Activated T-helper 1 cell treated with anti-CD3 and anti-CD28 coated beads, Interleukin-2, amount 50 U/mL, for 16 hours (primary cell): ENCODE measurements at places on chromosomes 7 and 10.

DNA sequence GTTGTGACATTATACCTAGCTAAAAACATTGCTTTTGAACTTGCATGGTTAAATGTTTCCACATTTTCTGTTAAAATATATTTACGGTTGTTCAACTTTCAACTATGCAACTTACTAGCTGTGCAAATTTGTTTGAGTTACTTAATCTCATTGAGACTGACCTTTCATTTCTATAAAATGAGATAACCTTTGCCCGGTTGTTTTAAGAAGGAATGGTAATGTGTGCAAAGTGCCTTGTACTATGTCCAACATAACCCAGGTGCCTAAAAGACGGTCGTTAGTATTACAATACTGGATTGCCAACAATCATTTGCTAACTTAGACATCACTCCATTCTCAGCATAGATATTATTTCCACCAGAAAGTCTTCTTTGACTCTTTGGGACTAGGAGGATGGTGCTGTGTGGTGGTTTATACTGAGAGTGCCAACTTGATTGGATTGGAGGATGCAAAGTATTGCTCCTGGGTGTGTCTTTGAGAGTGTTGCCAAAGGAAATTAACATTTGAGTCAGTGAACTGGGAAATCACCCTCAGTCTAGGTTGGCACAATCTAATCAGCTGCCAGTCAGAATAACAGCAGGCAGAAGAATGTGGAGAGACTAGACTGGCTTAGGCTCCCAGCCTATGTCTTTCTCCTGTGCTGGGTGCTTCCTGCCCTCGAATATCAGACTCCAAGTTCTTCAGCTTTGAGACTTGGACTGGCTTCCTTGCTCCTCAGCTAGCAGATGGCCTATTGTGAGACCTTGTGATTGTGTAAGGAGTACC lies 85.2 kb upstream of the PDSS1 start:
- DNase-seq = no peak

DNA sequence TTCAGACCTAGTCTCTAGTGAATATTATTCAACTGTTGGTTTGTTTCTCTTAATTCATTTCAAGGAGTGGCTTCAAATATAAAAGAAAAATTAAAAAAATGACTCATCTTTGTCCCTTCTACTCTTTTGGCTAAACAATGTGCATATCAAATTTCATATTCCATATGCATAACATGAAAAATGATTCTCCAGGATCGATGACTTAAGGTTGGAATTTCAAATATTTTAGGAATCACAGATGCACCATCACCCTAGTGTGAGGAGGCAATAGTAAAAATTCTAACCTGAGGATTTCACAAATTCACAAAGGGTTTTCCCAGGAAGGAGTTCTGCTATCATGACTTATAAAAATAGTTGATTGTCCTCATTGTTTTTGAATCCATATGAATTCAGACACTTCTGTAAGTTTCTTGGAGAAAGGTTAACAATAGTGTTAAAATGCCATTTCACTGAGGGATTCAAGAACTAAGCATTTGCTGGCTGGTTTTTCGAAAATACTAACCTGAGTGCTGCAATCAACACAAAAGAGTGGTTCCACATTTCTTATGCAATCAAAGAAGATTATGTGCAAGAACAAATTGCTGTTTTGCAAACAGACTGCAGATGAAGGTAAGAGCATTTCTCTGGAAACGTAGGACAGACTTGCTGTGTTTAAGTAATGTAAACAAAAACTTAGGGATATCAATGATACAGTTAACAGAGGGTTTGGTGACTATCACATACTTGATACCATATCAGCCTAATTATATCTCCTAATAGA lies 547.5 kb upstream of the LRRTM3 start:
- no peak for DNase-seq

DNA sequence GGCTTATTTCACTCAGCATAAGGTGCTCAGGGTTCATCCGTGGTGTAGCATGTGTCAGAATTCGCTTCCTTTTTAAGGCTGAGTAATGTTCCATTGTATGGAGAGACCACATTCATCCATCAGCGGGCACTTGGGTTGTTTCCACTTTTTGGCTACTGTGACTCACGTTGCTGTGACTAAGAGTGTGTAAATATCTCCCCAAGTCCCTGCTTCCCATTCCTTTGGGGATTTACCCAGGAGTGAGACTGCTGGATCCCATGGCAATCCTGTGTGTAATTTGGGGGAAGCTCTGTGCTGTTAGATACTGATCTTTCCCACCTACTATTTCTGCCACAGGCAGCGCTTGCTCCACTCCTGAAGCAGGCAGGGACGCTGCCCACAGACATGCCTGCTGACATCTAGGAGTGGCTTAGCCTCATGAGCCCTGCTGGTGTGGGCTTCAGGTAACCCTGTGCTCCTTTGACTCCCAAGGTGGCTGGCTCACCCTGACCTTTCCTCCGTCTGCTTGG lies 346.0 kb downstream of the FRMD4A start:
- DNase-seq = no peak

GRCh38 chr7:103929901-103930311 lies 59.6 kb downstream of the RELN start:
- no peak for DNase-seq

DNA sequence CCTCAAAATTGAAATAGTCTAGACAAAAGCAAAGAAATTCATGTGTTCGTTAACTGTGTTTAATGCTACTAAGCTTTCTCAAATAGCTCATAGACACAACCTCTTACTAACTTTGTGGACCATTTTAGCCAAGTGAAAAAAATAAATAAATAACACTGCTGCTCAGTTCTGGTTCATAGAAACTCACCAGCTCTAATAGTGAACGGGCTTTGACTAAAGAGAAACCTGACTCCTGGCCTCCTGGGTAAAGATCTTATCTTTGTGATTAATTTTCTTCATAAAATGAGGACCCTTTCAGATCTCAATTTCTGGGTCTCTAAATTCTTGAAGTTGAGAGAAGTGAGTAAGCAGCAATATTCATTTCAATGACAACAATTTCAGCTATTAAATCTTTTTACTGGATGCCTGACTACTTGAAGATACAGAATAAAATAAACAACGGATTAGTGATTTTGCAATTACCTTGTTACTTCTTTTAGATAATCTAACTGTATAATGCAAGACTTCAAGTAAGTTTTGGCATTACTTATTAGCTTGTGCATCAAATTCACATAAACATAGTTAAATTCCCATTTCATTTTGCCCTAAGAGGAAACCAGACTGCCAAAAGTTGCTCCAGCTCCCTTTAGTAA lies 3.1 kb downstream of the CADPS2 start:
- DNase-seq = no peak

- DNase-seq = no peak
Observed at GRCh38 chr10:60044971-60045370, 138.6 kb upstream of the CCDC6 start.

- DNase-seq = no peak
Observed at GRCh38 chr10:44860811-44861736, 50.1 kb upstream of the TMEM72 start.

- no peak for DNase-seq
Observed at GRCh38 chr7:67045496-67045995, 48.9 kb downstream of the TYW1 start.

- DNase-seq = no peak
Observed at GRCh38 chr7:148754912-148755311, 56.2 kb downstream of the CUL1 start.

DNA sequence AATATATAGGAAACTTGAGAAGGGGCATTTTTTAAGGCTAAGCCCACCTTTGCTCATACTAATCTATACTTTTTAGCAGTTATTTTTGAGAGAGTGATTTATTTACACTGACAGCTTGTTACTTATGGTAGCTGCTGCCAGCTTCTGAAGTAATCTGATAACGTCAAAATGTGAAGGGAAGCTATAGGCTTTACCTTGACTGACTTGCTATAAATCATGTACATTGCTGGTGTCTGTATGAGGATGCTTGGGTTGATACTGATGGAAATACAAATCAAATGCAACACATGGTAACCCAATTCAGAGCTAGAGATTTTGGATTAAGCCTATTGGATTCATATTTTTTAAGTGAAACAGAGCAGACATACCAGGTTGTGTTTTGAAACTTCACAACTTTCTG lies 299.4 kb downstream of the LRMDA start:
- no peak for DNase-seq

- no peak for DNase-seq
Observed at GRCh38 chr10:96724621-96725020, 4.3 kb upstream of the PIK3AP1 start.

DNA sequence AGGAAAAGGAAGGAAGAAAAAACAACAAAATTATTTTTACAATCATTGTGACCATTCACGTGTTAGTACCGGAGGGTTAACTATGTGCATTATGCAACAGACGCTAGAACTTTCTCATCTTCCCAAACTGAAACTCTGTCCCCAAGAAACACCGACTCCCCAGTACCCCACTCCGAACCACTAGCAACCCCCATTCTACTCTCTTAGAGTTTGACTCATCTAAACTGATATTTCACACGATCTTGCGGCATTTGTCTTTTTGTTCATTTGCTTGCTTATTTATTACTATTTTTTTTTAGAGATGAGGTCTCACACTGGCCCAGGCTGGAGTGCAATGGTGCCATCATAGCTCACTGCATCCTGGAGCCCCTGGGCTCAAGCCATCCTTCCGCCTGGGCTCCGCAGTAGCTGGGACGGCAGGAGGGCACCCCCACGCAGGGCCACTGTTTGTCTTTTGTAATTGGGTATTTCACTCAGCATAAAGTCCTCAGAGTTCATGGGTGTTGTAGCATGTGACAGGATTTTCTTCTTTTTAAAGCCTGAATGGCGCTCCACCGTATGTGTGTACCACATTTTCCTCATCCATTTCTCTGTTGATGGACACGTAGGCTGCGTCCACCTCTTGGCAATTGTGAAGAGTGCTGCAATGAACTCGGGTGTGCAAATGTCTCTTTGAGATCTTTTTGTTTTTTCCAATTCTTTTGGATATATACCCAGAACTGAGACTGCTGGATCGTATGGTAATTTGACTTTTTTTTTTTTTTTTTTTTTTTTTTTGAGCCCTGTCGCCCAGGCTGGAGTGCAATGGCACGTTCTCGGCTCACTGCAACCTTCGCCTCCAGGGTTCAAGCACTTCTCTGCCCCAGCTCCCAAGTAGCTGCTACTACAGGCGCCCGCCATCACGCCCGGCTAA lies 9.5 kb downstream of the MNX1 start:
- DNase-seq = no peak

GRCh38 chr10:46559231-46559671 lies 2.8 kb upstream of the GPRIN2 start:
- DNase-seq = no peak

DNA sequence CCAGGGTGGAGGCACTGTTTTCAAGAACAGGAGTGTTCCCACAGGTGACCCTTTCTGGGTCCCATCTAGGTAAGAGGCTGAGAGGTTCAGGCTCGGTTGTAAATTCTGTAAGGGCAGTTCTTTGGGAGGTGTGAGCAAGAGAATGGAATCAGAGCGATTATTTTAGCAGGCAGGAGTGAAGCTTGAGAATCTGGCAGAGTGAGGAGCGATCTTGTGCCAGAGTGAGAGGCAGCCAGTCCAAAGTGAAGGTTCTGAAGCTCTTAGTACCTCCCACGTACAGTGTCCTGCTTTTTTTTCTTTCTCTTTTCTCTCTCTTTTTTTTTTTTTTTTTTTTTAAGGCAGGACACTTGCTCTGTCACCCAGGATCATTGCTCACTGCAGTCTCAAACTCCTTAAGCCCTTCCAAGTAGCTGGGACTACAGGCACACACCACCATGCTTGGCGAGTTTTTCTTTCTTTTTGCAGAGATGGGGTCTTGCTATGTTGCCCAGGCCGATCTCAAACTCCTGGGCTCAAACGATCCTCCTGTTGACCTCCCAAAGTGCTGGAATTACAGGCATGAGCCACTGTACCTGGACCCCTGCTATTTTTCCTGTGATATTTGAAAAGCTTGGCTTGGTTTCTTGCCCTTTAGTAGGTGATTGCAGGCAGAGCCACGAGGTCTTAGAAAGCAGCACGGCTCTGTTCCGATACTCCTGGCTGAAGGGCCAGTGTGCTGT lies 10.9 kb downstream of the POR start:
- DNase-seq = no peak

DNA sequence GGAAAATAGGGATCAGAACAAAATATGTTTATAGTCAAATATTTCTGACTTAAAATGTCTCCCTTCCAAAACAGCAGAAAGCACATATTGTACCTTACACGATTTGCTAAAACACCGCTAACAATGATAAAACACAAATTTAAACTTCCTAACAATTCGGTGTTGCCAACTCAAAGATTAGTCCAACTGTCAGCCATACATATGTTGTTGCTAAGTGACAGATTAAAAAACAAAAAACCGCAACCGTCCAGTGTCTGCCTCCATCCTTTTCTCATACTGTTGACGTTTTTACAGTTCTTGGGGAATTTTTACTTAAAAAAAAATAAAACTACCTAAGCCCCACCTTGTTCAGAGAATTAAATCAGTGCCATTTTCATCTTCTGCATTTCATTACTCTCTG lies 118.0 kb downstream of the RAB11FIP2 start:
- DNase-seq = no peak

GRCh38 chr10:77844713-77845445 lies 81.7 kb downstream of the DLG5 start:
- no peak for DNase-seq

GRCh38 chr10:110101464-110102144 lies 93.8 kb downstream of the ADD3 start:
- DNase-seq = no peak

GRCh38 chr7:32142649-32143048 lies 72.4 kb upstream of the PDE1C start:
- DNase-seq = no peak

- DNase-seq = no peak
Observed at GRCh38 chr7:118305671-118306070, 81.2 kb downstream of the ANKRD7 start.

GRCh38 chr7:108614896-108615295 lies 45.2 kb downstream of the DNAJB9 start:
- DNase-seq = no peak

DNA sequence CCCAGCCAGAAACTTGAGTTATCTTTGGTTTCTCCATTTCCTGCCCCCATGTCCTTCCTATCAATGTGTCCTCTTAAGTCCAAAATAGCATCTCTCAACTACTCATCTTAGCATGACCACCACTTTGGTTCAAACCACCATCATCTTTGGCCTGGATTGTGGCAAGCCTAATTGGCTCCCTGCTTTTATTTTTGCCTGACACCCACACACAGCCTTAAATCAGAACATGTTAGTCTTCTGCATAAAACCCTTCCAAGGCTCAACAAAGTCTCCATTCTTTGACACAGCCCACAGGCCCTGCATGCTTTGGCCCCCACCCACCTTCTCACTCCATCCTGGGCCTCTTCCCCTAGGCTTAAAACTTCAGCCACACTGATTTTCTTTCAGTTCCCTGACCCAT lies 2.0 kb upstream of the TSPAN14 start:
- no peak for DNase-seq

DNA sequence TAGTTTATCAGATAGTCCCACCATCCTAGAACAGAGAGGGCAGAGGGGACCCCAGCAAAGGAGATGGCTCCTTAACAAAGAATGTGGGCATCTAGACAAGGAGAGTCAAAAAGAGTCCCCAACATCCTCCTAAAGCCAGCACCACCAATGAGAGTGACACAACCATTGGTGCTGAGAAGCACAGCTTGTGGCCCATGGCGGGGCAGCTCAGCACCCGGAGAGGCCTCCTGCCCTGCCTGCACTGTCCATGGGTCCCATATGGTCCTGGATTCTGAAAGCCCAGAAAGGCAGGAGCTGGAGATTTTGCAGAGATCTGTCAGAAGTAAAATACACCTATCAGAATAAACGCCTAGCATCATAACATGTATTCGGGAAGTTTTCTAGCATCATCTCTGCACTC lies 311.8 kb upstream of the ZNF32 start:
- DNase-seq = no peak

- no peak for DNase-seq
Observed at GRCh38 chr10:87739703-87740102, 78.3 kb downstream of the ATAD1 start.

GRCh38 chr7:20402747-20403230 lies 72.1 kb downstream of the ITGB8 start:
- no peak for DNase-seq

- no peak for DNase-seq
Observed at GRCh38 chr7:2878306-2878705, 34.2 kb upstream of the GNA12 start.
